NB4 (cell line): ENCODE measurements at places on chromosomes 1 and 21.

DNA sequence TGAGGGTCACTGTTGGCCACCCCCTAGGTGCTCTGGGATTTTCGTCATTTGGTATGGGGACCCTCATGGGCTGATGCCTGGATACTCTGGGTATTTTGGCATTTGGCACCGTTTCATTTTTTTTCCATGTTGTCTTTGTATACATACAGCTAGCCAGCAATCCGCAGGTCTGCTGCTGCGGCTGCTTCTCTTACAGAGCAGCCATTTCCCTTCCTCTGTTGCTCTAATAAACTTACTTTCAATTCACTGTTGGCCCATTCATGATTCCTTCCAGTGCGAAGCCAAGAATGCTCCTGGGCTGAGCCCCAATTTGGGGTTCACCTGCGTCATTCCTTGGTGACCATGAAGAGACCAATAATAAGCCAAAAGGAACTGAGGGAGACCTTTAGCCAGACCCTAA lies 21.5 kb downstream of the GON4L start:
- no peak for DNase-seq

GRCh38 chr1:68438310-68438709 lies 11.4 kb downstream of the RPE65 start:
- DNase-seq = no peak

GRCh38 chr1:236457775-236458174 lies 63.7 kb downstream of the EDARADD start:
- DNase-seq = no peak

DNA sequence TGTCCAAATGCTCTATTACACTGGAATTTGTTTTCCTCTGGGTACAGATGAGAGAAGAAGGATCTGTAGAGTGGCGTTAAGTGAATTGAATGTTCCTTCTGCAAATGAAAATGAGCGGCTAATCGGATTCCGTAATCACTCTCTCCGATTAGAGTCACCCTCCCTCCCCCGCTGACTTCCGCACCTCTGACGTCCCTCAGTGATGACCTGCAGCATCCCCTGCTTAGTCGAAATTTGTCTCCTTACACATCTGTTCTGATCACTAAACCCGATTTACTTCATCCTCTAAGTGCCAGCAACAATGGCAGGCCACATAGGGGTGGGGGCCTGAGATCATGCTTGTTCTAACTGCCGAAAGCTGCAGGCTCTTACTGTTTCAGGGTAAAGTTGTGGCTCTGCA lies 378.7 kb downstream of the SEC16B start:
- DNase-seq = no peak

DNA sequence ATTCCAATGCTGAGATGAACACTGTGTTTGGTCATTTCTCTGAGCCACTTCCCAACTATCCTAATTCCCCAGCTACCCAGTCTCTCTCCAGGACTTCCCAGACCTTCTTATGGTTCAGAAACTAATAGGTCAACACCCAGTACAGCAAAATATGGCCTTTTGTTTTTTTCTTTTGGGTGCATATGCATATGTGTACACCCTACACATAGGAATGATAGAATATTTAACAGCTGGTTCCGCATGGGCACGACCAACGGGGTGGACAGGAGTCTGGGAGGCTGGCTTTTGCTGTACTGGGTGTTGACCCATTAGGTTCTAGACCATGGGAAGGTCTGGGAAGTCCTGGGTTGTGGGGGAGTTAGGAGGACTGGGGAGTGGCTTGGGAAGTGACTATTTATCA lies 143.9 kb downstream of the MRPS6 start:
- DNase-seq = no peak
